ENCODE measurements at places on chromosomes 6 and 20. TPM values are rescaled to one million over a fixed set of nuclear protein-coding genes. Genes with fewer than 3 reads are reported as not detected.

The ARMC12 gene
- not detected for total RNA-seq

The C4B gene
- 0.30 TPM for total RNA-seq

The DDO gene
- total RNA-seq = 1.2 TPM

The RSPH9 gene
- not detected for total RNA-seq

The CCND3 gene
- 43.3 TPM for total RNA-seq

The IMPG1 gene
- not detected for total RNA-seq

The MUC22 gene
- not detected for total RNA-seq

The AHI1 gene
- 7.8 TPM for total RNA-seq

The ENPP1 gene
- 5.3 TPM for total RNA-seq

The PXDC1 gene
- total RNA-seq = 103 TPM

The POM121L2 gene
- total RNA-seq = not detected

The RAET1L gene
- 0.36 TPM for total RNA-seq

The DPPA5 gene
- total RNA-seq = not detected

The PREX1 gene
- 11.1 TPM for total RNA-seq

The GSTA3 gene
- not detected for total RNA-seq

The SMPDL3A gene
- total RNA-seq = 6.0 TPM

The TFB1M gene
- 28.3 TPM for total RNA-seq

DNA sequence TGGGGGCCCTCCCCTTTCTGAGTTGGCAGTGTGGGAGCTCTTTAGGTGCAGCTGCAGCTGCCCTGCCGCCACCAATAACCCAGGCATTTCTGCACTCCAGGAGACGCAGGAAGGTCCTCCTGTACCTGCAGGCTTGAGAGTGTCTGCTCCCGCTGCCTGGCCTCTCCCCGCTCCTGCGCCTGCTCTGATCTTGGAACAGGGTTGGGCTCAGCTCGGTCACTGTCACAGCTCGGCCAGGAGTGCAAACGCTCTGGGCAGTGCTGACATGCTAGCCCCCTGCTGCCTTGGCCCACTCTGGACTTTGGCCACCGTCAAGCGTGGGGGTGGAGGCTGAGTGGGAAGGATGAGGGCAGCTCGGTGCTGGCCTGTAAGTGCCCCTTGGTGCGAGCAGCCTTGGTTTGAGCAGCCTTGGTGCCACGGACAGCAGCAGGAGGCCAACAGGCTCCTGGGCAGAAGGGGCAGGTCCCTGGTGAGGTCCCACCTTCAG lies 738.1 kb upstream of the GJE1 start:
- no peak for DNase-seq

GRCh38 chr6:124055963-124056362 lies 252.3 kb downstream of the NKAIN2 start:
- DNase-seq = no peak

- DNase-seq = no peak
Observed at GRCh38 chr6:53244958-53245357, 96.3 kb upstream of the GCM1 start.

GRCh38 chr20:63120808-63121090 lies 95.2 kb downstream of the YTHDF1 start:
- DNase-seq = no peak

GRCh38 chr6:118748311-118749062 lies 97.1 kb upstream of the CEP85L start:
- DNase-seq = peak; percentile 77

GRCh38 chr6:137159912-137160311 lies 13.5 kb downstream of the IL22RA2 start:
- no peak for DNase-seq

GRCh38 chr6:106103728-106104109 lies 17.6 kb downstream of the PRDM1 start:
- peak; percentile 44 for DNase-seq

DNA sequence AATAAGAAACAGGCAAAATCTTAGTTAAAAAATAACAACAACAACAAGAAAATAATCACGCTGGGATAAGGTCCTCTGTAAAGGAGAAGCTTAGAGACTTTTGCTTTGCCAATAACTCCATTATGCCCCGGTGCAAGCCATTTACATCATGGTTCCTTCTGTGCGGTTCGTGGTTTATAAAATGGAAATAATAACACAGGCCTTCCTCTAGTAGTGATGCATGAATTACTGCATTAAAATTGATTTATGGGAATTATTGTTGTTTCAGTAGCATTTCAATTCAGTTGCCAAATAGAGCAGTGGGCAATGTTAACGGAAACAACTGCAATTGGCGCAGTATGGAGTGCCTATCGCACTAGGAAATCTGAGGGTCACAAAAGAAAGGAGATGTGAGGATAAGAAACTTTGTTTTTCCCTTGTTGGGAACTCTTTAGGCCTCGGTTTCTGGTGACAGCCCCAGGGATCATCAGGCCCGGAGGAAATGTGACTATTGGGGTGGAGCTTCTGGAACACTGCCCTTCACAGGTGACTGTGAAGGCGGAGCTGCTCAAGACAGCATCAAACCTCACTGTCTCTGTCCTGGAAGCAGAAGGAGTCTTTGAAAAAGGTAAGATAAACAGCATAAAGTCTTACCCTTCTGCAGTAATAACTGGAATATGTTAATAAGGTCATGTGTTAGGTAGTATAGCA lies 1.1 kb downstream of the CD109 start:
- peak; percentile 30 for DNase-seq

GRCh38 chr6:83192456-83192855 lies 609 bp downstream of the PGM3 start:
- DNase-seq = no peak

GRCh38 chr20:18316166-18316565 lies 27.8 kb downstream of the ZNF133 start:
- no peak for DNase-seq

GRCh38 chr6:41704028-41704427 lies 31.4 kb downstream of the TFEB start:
- no peak for DNase-seq

DNA sequence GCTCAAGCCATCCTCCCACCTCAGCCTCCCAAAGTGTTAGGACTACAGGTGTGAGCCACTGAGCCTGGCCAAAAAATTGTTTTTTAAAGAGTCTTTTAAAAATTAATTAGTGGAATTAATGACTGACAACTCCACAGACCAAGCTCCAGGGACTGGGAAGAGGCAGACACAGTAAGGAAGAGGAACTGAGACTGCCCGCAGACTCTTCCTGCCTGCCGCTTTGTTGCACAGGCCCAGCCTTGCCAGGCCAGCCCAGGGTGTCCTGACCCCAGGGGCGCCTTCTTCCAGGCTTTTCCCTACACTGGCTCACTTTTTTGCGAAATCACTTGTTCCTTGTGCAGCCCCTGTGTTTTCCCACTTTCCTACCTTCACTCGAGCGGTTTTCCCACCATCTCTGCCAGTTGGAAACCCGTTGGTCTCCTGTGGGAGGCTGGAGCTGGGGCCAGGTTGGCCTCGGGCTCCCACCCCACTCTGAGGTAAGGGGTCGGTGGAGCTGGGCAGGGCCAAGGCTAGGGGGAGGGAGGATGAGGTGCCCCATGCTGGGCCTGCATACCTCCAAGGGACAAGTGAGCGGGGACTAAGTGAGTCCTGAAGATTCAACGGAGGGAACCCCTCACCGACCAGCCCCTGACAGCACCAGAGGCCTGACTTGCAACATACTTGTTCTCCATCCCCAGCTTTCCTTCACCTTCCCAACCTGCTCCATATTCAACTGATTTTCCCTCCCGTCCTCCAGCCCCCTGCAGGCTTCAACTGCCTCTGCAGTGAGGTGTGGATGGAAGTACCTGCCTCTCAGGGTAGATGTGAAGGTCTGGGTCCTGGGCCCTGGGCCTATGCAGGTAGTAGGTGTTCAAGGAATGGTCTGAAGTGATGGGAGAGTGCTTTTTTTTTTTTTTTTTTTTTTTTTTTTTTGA lies 23.5 kb upstream of the SMIM29 start:
- DNase-seq = no peak

DNA sequence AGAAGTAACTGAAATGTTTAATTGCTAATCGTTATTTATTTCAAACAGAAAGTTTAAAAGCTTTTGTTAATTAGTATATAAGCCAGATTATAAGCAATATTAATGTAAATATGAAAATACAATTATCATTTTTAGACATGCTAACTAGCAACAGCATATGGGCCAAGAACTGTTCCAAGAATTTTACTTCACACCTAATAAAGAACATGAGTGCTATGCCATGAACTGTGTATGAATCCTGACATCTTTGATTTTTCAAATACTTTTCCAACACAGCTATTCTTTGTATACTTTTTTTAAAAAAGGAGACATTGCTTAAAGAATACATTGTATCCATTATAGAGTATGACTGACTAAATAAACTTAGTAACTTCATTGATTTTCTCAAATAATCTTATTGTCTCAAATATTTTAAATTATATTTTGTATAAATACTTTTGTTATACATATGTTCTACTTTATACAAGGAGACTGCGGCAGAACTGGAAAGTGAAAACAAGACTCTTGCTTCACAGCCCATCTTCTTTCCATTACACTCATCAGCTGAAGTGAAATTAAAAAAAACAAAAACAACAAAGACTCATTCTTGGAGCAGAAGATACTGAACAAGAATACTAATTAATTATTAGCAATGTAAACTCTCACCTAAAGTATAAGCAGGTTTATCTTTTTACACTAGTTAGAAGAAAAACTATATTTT lies 89.9 kb downstream of the EPHA7 start:
- DNase-seq = no peak

GRCh38 chr6:16043171-16044135 lies 85.4 kb upstream of the MYLIP start:
- no peak for DNase-seq

DNA sequence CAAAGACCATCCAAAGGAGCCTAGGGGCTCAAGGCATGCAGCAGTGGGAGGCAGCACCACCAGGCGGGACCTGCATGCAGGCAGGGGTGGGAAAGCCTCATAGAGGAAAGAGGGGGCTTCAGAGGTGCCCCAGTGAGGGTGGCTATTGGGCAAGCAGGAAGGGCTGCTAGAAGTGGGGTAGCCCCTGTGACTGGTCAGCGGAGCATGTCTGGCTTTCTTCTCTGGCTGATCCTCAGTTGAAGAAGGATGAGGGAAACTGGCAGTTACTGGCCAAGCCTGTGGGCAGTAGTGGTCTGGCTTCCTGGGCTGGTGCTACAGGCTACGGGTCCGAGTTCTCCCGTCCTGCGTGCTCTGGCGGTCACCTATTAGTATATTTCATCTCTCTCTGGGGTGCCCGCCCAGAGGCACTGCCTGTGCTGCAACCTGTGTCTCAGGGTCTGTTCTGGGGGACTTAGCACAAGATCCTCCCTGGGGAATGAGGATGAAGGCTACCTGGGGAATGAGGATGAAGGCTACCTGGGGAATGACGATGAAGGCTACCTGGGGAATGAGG lies 35.9 kb upstream of the CST7 start:
- DNase-seq = no peak

GRCh38 chr6:93407186-93407585 lies 12.2 kb downstream of the EPHA7 start:
- DNase-seq = no peak

DNA sequence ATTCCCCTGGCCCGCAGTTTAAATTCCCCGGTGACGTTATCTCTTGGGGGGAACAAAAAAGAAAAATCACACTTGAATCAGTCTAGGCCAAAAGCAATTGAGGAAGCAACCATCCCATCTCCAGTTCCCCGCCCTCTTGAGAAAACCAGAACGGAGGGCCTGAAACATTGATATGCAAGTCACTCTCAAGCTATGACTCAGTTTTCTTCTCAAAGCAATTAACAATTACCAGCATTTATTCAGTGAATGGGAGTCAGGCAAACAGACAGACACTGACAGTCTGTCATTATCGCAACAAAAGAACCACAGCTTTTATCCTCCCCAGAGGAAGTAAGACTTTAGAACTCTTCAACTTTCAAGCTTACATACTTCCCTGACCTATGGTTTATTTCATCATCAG lies 100.9 kb downstream of the OPRM1 start:
- DNase-seq = peak; percentile 36

GRCh38 chr20:3933218-3933617 lies 44.0 kb downstream of the PANK2 start:
- no peak for DNase-seq

DNA sequence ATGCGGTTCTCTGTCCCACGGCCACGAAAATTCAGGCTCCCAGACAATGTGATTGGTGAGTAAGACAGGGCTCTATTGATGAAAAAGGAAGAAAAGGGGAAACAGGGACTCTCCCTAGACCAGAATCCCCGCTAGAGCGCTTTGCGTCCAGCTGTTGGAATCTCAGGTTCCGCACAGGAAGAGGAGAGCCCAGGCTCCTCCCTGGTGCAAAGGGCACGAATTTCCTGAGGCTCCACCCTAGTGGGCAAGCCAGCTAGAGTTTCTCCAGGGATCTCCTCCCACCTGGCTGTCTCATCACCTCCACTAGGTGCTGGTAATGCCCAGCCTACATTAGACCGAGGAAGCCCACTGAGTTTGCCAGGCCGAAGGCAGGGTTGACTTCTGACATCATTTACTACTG lies 135.9 kb upstream of the SOX4 start:
- DNase-seq = no peak

GRCh38 chr6:44194326-44194725 lies 22.4 kb upstream of the MYMX start:
- no peak for DNase-seq

DNA sequence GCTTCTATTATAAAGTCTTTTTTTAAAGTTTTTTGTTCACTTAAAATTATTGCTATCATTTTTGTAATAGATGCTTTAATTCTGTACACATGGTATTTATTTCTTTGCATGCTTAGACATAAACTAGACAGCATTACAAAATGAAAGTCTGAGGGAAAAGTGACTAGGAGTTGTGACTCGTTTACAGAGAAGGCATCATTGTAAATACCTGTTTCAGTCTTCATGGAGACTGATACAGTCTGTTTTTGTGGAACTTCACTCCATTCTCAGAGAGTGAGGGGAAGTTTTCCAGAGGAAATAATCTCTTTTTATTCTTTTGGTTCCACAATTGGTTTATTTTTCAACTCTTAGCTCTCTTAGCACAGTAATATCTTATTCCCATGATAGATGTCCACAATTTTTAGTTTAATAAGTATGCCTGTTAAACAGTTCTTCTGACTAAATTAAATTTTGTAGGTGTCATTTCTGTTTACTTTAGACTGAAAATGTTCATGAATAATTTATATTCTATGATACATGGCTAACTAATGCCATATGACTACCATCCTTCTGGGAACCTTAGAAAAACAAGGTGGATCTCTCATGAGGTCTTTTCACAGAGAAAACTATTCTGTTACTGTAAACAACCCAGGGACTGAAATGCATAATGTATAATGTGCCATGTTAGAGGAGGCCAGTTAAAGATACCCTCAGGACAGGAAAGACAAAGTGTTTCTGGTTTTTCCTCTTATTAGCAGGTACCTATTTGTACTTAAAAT lies 69.2 kb downstream of the MYO6 start:
- DNase-seq = no peak

DNA sequence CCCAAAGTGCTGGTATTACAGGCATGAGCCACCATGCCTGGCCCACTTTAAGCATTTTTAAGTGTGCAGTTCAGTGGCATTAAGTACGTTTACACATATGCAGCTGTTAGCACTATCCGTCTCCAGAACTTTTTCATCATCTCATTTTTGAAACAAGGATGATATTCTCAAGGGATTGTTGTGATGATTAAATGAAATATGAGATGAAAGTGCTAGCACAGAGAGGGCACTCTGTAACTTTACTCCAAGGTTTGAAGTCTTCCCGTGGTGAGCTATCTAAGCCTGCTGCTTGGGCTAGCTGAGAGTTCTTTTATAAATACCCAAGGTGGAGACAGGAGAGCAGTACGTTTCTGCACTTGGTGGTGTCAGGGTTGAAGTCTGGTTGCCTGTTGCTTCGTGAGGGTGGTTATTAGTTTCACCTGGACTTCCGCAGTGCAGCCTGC lies 6.6 kb downstream of the TM9SF4 start:
- no peak for DNase-seq

GRCh38 chr20:62752671-62753501 lies 43.4 kb upstream of the MRGBP start:
- peak; percentile 36 for DNase-seq
